ENCODE measurements at places on chromosomes 16 and 17.

DNA sequence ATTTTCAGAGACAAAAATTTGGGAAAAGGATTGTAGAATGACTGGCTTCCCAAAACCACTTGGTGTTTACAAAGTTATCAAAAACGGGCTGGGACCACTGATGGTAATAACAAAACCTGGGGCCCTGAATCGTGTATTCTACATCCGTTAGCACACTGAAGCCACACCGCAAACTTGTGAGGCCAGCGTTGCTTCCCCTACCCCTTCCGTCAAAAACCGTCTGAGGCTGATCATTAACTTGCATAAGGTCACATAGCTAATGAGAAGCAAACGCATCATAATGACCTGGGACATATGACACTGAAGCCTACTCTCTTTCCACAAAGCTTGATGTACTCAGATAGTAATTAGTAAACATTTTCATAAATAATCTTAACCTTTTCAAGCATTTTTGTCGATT lies 704.3 kb downstream of the MAF start:
- DNase-seq: no peak

- no peak for DNase-seq
Observed at GRCh38 chr16:16167927-16168326, 55.4 kb downstream of the ABCC6 start.

GRCh38 chr16:74261068-74261467 lies 35.5 kb upstream of the PSMD7 start:
- no peak for DNase-seq

DNA sequence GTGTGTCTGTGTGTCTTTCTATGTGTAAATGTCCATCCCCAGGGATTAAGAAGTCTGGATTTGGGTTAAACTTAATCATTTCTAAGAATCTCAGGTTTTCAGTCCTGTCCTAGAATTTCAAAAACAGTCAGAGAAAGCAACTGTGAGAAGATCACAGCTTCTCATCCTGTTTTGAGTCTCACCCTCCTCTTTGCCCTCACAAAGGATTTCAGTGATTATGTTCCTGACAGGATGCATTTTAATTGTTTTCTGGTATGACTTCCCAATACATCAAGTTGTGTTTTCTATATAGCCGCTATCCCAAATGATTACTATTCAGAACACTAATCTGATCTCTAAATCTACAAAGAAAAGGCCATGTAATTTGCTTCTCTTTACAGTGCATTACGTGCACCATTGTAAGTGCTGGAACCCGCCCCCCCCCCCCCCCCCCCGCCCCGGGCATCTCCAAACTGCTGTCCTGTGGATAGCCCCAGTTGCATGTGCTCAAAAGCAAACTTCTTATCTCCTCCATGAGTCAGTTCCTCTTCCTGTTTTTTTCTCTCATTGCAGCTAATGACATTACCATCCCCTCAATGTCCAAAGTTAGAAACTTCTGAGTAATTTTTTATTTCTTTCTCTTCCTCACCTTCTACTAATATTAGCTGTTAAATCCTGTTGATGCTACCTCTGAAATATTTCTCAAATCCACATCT lies 73.9 kb downstream of the CDH13 start:
- no peak for DNase-seq

Measured in activated B cell treated with CpG ODN at 0.5 μM for 24 hours (primary cell).